Activated T-helper 9 cell treated with anti-CD3 and anti-CD28 coated beads, Interleukin-2, amount 50 U/mL, for 16 hours (primary cell): ENCODE measurements at places on chromosomes 4 and X.
A peak's percentile ranks its signal among the peaks of the same experiment; 100 is the strongest.

DNA sequence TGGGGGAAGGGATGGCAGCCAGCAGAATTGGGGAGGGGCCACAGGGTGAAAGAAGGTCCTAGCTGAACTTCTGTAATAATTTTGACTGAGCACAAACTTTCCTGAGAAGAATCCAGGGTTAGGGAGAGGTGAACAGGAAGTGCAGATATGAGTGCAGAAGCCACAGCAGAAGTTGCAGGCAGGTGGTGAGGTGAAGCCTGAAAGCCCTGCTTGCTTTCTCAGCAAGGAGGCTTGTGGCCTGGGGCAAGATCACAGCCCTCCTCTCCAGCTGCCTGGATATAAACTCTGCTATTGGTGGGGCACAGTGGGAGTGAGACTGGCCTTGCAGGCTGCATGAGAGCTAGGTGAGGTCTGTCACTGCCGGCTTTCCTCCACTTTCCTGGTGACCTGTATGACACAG, 44.1 kb upstream of the UPRT start:
- no peak for DNase-seq

GRCh38 chr4:184397516-184398163, 76.7 kb downstream of the IRF2 start:
- no peak for DNase-seq

GRCh38 chr4:140681201-140681600, 75.0 kb downstream of the TBC1D9 start:
- no peak for DNase-seq

DNA sequence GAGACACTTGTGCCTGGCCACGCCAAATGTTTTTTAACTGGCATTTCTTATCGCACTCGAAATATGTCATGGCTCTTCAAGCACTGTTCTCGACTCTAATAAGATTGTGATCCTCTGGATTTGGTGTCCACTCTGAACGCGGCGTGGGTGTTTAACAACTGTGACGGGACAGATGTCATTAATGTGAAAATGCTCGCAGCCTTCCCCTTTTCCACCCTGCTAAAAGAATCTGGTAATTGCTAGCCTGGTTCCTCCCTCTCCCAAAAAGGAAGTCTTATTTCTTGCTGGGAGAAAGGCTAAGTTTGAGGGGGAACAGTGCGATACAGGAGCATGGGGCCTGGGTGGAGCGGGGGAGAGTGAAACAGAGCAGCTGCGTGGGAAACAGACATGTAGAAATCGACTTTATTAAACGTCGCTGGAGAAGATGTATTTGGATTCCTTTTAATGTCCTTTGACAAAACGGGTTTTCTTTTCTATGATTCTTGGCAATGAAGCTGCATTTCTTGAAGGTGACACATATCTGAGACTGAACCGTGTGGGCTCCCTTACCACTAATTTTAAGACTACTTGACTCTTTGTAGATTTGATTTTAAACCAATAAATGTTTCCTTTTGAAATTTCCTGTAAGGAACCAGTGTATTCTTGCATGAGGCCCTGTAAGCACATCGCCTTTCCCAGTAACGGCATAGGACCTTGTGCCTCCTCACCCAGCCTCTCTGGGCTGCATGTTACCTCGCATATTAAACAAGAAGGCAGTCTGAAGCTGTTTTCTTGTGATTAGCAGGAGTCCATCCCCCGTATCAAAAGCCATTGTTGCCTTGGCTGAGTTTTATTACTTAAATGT, 17.8 kb downstream of the TBC1D1 start:
- no peak for DNase-seq

- DNase-seq = no peak
Observed at GRCh38 chr4:171430495-171430894, 382.7 kb upstream of the GALNTL6 start.

- no peak for DNase-seq
Observed at GRCh38 chr4:78661921-78662521, 110.5 kb downstream of the ANXA3 start.

GRCh38 chrX:12946406-12946805, 28.5 kb upstream of the TMSB4X start:
- DNase-seq = no peak

GRCh38 chr4:184732126-184732525, 1.8 kb downstream of the CENPU start:
- DNase-seq = no peak

- DNase-seq = no peak
Observed at GRCh38 chr4:104969394-104970082, 177.1 kb upstream of the TET2 start.

DNA sequence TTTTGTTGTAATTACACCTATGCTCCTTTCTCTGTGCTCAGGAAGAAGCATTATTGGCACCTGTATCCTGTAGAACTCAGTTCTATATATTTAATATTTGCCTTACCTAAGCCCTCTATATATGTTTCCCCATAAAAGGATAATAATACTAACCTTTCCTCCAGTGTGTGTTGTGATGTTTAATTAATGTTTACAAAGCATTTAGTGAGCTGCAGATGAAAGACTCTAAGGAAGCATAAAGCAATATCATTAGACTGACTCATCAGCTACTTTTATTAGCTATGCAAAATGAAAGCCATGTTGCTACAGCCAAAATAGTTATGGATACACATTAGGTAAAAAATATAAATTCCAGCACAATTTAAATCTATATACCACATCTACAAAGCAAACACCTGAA, 93.6 kb upstream of the PTPN13 start:
- DNase-seq = no peak

DNA sequence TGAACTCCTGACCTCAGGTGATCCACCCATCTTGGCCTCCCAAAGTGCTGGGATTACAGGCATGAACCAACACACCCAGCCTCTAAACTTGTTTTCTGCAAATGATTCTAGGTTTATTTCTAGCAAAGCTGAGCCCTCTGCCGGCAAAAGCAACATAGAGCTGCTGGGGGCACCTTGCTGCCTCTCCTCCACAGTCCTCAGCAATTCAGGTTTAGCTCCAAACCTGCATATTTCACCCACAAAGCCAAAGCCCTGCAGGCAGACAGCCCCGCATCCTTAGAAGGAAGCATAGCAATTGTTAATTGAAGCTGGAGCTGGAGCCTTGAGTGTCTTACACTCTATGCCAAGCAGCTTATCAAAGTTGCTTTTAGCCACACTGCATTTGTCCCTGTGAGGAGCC, 24.9 kb upstream of the OCIAD2 start:
- no peak for DNase-seq

DNA sequence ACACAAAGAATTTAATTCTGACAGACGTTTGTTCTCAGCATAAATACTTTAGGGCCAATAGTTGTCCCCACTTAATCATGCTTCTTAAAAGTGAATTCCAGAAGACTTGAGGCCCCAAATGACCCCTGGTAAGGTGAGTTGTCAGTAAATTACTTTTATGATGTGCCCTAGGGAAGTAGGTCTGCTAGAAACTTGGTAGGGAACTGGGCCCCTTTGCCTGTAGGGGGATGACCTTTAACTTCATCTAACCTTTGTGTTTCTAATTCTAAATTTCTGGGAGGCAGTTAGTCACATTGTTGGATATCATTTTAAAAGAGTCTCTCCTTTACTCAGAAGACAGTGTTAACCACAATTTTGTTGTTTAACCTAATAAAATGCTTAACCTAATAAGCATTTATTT, 28.8 kb downstream of the HHIP start:
- DNase-seq = no peak

- no peak for DNase-seq
Observed at GRCh38 chrX:105221374-105221773, 880 bp upstream of the TEX13A start.

- DNase-seq = no peak
Observed at GRCh38 chr4:23844961-23845360, 44.9 kb downstream of the PPARGC1A start.

DNA sequence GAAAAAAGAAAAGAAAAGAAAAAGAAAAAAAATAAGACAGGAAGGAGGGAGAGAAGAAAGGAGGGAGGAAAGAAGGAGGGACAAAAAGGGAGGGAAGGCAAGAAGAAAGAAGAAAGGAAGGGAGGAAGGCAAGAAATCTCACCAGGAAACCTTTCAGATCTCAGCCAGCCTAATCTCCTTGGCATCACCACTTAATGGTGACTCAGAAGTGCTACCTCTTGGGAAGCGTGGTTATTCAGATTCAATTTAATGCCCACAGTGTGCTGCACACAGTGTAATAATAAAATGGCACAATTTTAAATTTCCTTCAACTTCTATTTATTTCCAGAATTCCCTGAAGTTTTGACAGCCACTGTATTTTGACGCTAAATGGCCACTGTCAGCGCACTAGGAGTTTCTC, 50.3 kb downstream of the DKK2 start:
- DNase-seq = no peak

DNA sequence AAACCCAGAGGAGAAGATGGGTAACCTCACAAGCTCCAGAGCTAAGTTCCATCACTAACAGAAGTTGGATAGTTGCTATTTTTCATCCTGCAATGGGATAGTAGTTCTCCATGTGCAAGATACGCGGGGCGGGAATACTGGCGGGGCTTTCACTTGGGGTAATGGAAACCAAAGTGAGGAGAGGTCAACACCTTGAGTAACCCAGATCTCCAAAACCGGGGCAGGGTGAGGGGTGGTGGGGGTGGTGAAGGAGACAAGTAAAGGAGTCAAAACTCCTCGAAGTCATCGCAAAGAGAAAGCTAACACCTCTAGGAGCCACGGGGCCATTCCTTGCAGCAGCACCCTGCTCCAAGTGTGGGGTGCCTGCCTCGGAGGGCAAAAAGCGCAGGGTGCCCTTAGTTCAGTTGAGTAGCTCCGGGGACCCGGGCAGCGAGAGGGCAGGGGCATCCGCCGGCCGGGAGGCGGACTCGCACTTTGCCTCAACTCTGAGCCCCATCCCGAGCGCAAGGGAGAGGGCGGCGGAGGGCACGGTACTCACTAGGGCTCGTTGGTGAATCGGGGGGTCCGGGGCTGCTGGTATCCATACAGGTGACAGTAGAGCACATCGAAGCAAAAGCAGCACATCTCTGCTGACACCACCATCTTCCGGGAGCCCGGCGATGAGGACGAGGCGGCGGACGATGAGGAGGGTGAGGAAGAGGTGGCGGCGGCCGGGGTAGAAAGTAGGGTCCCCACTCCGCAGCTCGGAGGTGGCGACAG, 645 bp downstream of the AMMECR1 start:
- DNase-seq = peak; percentile 11

DNA sequence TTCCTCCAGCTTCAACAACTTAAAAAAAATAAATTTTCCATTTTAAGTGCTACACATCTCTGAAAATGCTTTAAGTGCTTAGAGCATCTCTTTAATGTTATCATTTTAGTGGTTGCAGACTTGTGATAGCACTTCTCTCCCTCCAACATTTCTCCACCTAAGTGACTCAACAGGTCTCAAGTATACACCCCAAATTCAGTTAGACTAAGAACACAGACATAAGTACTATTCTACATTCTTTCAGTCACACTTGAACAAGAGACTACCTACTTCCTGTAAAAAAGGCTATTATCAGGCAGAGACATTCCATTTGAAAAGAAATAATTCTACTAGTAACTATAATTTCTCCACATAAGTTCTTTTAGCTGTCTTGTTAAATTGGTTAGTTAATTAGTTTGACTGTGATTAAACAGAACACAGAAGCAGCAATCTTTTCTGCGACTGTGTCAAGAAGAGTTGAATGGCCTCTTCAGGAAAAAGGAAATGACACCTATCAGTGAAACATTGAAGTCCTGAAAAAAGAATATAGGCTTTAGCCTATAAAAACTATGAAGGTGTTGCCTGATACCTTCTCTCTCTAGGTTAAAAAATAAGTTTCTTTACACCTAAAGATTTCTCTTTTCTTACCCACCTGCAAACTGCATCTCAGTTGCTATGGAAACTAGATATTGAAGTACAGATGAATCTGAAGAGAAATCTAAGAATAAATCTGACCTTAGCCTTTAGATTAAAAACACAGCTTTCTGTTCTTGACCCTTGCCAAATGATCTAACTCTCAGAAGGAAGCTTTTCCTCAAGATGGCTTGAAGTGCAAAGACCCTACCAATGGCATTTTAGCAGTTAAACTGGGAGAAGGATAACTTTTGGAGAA, 18.0 kb downstream of the NAF1 start:
- no peak for DNase-seq

DNA sequence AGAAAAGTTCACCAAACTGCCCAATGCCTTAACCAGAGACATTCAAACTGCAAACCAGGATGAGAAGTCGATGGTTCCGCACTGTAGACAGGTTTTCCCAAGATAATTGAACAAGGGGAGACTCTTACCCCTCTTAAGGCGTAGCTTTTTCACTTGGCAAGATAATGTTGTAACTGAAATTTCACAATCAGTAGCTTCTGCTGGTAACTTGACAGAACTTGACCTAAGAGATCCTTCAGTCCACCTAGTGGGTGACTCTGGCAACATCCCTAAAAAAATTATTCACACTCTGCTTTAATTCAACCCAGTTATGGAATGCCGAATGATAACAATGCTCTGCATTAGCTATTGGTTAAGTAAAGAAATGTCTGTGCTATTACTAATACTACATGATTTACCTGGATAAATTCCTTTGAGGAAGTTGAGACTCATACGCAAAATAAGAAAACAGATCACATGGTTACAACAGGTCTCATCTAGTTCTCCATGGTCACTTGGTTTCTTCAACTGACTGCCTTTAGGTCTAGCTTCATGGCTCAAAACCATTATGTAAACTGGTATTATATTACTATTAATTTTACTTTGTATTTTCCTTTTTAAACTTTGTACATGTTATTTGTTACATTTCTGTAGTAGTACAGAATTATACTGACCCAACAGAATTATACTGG, 9.1 kb downstream of the ELF2 start:
- DNase-seq = no peak

- no peak for DNase-seq
Observed at GRCh38 chr4:39498727-39499020, 28.6 kb downstream of the UGDH start.
